ENCODE measurements at places on chromosomes 1 and 21.
A peak's percentile ranks its signal among the peaks of the same experiment; 100 is the strongest.

DNA sequence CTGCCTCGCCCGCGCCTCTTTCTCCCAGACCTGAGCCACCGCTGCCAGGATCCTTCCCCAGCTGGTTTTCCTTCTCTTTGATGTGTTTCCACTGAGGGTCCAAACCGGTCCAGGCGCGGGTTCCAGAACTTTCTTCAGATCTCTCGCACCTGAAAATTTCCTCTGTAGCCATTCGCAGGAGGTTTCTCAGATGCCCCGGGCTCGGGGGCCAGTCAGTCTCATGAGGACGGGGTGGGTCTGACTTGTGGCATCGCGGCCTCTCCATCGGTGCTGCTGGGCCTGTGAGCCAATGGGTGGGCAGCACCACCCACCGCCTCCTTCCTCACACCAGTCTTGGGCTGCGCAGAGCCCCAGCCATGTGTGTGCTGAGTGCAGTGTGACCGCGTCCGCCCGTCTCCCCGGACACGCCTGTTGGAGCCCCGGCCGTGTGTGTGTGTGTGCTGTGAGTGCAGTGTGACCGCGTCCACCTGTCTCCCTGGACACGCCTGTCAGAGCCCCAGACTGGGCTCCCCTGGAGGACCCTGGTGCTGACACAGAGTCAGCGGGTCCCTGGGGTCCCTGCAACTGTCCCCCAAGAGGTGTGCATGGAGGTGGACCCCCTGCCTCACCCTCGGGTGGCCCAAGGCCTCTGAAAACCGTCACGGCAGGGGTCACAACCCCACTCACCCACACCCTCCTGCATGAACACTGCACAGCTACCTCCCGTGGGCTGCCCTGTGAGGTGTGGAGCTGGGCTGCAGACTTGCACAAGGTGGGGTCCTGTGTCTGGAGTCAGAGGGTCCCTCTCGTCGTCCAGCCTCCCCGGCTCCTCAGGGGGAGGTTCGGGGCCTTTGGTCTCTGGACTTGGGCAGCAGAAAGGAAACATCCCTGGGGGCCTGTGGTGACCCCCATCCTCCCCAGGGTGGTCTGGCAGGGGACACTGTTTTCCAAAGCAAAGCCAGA lies 20.2 kb downstream of the COL18A1 start:
- no peak for DNase-seq

DNA sequence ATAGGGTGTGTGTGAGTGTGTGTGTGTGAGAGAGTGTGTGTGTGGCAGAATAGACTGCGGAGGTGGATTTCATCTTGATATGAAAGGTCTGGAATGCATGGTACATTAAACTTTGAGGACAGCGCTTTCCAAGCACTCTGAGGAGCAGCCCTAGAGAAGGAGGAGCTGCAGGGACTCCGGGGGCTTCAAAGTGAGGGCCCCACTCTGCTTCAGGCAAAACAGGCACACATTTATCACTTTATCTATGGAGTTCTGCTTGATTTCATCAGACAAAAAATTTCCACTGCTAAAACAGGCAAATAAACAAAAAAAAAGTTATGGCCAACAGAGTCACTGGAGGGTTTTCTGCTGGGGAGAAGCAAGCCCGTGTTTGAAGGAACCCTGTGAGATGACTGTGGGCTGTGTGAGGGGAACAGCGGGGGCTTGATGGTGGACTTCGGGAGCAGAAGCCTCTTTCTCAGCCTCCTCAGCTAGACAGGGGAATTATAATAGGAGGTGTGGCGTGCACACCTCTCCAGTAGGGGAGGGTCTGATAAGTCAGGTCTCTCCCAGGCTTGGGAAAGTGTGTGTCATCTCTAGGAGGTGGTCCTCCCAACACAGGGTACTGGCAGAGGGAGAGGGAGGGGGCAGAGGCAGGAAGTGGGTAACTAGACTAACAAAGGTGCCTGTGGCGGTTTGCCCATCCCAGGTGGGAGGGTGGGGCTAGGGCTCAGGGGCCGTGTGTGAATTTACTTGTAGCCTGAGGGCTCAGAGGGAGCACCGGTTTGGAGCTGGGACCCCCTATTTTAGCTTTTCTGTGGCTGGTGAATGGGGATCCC lies 18.3 kb upstream of the HDAC1 start:
- DNase-seq: peak; percentile 74

DNA sequence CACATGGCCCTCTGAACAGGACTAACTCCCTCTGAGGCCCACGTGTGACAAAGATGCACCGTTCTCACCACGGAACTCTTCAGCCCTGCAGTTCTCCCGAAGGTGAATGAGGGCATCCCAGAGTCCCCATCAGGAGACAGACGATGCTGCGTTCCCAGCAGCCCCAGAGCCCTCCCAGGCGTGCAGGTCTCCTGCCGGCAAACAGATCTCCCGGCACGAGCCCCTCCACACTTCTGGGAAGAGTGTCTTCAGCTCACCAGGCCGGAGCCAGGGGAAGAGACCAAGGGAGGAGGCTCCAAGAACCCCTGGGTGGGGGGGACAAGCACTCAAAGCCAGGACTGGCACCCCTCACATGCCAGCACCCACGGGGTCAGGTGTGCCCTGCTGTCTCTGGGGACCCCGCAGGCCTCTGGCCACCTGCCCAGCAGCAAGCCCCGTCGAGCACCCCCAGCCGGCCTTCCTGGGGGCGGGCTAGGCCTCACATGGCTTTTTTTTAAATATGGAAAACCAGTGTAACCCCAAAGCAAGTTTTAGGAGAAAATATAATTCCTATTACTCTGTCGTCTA lies 45.1 kb upstream of the TRAPPC10 start:
- no peak for DNase-seq

DNA sequence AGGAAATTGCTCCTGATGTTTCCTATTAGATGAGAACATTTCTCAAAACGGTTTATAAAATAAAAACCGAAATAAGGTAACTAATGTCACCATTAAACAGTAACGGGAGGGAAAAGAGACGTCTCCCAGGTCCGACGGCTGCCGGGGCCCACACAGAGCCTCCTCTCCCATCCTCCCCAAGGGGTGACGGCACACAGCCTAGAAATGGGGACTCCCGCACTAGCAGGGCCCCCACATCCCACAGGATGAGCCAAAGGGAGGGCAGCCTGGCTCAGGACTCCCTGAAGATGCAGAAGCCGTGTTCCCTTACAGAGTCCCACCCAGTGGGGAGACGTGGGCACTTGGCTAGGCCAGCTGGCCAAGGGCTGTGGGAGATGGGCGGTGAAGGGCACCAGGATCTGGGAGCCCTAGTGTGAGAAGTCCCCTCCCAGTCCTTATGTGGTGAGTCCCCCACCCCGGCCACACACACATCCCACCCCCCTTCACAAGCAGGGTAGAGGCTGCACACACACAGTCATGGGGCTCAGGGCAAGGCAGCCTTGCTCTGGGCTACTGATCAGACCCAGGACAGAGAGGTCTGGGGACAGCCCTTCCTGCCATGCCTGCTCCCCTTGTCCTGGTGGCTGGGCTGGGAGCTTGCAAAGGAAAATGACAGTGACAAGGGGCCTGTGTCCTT lies 3.3 kb downstream of the KRTAP10-3 start:
- no peak for DNase-seq

DNA sequence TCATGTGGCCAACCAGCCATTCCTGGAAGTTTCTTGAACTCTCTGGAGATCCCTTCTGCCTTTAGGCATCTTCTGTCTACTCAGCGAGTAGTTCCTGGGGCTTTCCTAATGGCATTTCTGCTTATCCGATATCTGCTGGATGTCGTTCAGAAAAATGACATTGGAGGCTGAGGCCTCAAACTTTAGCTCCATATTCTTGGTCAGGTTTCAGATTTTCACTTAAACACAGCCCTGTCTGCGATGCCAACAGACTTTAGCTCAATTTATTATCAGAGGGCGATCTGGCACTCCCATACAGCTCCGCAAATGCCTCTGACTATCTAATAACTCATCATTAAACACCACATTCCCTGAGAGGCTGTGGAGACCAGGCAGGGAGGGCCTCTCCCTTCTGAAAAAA lies 46.3 kb upstream of the ETS2 start:
- no peak for DNase-seq

DNA sequence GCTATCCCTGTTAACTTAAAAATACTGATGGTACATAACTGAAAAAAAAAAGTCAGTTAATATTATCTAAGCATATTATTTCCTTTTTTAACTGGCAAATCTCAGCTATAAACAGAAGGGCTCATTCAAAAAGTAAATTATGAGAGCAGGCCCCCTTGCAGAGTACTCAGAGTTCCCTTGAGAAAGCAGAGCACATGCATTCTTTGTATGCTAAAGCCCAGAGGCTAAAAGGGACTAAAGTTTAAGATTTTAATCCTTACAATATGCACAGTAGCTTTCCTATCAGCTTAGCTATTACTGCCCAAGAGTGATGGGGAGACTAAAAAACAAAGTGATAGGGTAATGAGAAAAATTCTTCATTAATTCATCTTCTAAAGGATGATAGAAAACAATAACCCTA lies 18.5 kb downstream of the SLC16A1 start:
- no peak for DNase-seq

DNA sequence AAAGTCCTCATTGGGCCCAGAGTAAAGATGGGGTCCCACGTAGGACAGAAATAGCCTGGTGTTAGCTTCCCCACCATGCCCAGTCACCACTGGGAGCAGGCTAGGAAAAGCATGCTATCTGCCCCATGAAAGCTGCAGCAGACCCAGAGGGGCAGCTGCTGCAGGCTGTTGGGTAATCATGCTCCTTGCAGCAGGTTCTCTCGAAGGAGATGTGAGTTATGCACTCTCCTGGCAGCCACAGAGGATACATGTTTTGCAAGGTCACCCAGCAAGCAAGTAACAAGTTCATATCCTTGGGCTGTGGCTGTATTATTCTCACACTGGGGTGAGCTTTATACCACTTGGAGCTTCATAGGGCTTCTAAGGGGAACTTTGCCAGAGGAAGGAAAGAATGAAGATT lies 9.1 kb upstream of the HEYL start:
- no peak for DNase-seq

Measured in NCI-H510A treated with DMSO at 0.1 percent for 48 hours (cell line).